ENCODE measurements at places on chromosomes 7 and 10.

DNA sequence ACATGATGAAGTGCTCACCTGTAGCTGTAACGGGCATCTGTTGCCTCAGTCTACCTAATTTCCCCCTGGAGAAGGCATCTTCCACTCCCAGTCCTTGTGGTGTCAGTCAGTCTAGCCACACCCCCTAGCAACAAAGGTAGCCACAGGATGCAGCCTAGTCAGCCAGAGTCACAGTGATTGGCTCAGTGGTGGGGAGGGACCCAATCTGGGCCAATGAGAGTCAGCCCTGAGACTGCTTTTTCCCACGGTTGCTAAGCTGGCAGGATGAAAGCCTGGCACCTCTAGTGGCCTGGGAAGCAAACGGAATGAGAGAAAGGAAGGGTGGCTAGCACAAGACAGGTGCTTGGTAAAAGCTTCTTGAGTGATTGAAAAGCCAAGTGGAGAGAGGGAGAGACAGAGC is 118.6 kb downstream of the SH3PXD2A start:
- peak; percentile 83 for DNase-seq

DNA sequence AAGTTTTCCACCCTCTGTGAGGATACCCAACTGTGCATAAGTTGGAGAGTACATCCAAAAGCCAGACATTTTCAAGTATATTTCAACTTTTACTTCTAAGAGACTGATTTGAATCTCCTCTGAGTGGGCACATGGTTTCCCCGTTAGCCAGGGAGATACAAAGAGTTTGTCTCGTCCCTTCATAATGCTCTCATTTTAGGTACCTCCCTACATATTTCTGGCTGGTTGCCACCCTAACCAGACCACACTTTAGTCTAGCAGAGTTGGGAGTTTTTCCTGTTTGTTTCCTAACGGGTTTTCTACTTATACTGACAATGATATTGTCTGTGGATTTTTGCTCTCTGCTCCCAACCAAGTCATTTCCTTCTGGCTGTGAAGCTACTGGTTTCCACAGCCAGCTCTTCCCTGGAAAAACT is 180.3 kb downstream of the CCDC71L start:
- DNase-seq = no peak

- DNase-seq = no peak
Measured at GRCh38 chr7:27895551-27895950, 155.6 kb downstream of the TAX1BP1 start.

DNA sequence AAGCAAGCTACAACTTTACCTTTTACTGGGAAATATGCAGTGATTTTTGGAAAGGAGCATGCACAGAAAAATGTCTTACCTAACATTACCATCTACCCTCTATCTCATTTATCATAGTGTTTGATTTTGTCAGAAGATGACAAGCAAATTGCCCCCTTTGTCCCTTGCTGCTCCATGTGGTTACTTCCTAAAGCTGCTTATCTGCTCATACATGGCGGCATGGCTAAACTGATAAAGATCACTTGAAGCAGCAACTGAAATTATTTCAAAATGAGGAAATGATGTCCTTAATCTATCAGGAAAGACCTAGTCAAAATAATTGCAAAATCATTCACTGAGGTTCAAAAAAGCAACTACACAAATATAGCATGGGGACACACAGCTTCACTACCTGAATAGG is 1198.5 kb upstream of the SORCS1 start:
- DNase-seq = no peak
